ENCODE measurements at places on chromosomes 6 and 20.

GRCh38 chr20:22686097-22686496 lies 101.7 kb upstream of the FOXA2 start:
- DNase-seq: peak; percentile 79

GRCh38 chr20:44022464-44022863 lies 107.8 kb downstream of the TOX2 start:
- DNase-seq: no peak

GRCh38 chr20:36836591-36837269 lies 39.2 kb upstream of the TLDC2 start:
- DNase-seq: peak; percentile 87

- DNase-seq: peak; percentile 35
Observed at GRCh38 chr20:36951979-36952738, 651 bp upstream of the SAMHD1 start.

GRCh38 chr6:6788394-6789032 lies 200.0 kb downstream of the LY86 start:
- DNase-seq: peak; percentile 65

DNA sequence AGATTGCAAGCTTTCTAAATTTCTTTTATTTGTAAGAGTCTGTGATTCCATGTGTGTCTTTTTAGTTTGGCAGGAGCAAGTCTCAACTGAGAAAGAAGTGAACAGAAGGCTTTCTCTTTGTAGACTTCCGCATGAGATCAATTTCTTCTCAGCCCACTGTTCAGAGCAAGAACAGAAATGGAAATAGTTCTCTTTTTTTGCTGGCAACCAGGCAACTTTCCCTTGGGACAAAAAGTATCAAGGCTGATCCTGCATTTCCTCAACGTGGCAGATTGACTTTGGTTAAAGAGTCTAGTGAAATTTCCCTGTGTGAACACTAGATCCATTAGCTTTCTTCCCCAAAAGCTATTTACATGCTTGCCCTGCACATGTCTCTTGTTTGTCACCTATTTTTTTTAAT lies 46.8 kb upstream of the JAG1 start:
- DNase-seq: peak; percentile 16

DNA sequence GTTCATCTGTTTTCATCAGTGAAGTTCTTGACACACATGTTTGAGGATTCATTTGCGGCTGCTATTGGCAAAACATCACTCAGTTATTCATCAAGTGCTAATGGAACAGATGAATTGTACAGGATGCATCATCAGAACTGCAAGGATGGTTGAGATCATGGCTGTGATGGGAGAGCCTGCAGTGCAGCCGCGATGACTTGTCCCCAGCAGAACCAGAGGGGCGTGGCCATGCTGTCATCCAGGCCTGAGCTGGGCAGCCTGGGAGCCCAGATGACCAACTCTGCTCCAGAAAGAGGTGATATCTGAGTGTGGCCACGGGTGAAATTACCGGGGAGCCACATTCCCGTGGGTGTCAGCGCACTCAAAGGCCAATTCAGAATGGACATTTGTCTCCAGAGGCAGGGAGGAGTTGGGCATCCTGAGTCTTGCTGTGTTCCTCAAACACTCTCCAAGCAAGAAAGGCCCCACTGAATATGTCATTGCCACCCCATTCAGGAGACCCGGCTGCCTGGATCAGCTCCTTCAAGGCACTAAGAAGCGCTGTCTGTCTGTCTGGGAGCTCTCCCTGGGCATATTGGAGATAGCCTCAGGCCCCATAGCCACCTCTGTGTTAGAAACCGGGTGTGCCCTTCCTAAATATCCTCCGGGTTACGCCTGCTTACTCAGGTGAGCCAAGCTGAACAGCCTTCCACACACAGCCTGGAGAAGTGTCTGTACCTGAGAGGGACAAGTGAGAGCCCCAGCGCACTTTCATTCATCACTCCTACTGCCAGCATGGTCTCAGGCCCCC lies 66.7 kb downstream of the SYNDIG1 start:
- no peak for DNase-seq

- no peak for DNase-seq
Observed at GRCh38 chr20:6104493-6105188, 18.2 kb downstream of the FERMT1 start.

DNA sequence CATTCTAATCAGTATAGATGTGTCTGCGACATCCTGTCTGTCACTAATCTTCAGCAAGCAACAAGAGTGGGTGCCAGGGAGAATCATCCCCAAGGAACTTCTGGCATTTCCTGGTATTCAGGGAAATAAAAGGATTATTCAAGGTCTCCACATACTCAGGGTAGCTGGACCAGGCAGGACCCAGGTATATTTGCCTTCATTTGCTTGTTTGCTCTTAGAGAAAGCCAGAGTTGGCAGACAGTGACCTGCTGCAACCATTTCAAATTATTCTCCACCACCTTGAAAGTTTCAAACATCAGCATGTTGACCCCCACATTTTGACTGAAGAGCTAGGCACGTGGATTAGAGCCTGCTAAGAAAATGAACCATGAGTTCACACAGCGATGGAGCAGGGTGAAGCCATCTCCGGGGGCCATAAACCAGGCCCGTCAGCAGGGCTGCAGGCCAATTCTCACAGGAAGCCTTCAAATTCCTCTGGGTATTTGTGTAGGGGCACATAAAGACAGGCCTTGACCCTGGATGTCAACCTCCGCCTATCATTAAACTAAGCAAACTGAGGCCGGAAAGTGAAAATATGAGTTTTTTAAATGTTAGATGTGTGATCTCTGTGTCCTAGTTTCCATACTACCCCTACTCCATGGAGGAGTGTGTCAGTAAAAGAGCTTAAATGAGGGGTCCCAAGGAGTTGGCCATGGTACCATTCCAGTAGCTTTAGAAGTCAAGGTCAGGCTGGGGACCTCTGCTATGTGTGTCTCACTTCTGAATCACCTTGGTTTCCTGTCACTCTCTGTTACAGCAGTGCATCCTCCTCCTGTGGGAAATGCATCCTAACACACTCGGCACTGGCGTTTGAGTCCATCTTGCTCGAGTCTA lies 32.9 kb downstream of the TRAM2 start:
- DNase-seq: no peak

- DNase-seq: no peak
Observed at GRCh38 chr6:149642829-149643580, 5.5 kb downstream of the KATNA1 start.

DNA sequence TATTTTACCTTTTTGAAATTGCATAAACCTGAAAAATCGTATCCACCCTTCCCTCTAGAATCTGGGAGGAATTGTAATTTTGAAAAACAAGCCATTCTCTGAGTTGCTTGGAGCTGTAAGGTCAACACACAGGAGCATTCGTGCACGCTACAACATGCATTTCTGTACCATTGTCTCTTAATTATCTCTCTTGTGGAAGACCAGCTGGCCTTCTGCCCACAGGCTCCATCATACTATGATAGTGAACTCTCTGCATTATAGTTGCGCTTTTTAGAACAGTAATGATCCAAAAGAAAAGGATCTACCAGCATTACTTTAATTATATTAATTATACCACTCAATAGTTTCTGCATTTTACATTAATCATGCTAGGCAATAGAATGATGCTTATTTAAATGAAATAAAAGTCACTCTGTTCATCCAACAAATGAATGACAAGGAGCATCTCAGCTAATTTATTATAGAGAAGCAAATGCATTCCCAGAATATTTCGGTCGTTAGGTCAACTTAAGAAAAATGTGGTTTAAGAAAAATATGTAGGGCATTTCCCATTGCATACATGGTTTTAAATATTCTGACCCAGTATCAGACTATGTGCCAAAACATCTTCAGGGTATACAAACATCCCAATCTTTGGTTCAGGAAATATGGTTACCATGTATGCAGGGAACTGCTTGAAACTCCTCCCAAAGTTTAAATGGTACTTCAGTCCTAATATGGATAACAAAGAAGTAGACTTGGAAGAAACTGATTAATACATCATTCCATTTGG lies 263.5 kb downstream of the TFAP2A start:
- no peak for DNase-seq

DNA sequence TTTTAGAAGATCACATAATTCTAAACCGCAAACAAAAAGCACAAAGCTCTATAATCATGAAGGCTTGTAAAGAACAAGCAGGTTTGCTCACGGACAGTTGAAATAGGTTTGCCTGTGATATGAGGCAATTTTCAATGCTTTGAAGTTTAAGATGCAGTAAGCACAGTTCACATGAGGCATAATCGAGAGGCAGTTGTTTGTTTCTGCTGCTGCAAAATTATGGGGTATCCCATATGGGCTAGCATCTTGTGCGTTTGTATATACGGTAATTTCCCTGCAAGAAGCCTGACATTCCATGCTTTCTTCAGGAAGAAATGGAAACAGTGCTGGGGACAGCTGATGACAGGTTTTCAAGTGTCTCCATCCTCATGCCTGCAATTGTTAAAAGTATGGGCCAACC lies 94.6 kb upstream of the MC3R start:
- no peak for DNase-seq

DNA sequence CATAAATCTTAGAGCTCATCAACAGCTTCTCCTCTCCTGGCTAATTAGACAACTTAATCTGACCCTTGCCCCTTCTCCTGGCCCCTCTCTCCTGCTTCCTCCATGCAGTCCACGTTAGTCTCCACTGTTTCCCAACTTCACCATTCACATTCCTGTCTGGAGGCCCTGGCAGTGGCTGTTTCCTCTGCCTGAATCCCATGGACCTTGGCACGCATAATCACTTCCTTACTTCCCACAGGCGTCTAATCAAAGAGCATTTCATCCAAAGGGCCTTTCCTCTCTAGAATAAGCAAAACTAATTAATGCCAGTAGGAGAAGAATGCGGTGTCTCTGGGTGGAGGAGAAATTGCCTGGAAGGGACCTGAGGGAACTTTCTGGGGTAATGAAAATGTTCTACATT lies 16.4 kb upstream of the XRN2 start:
- DNase-seq: no peak

DNA sequence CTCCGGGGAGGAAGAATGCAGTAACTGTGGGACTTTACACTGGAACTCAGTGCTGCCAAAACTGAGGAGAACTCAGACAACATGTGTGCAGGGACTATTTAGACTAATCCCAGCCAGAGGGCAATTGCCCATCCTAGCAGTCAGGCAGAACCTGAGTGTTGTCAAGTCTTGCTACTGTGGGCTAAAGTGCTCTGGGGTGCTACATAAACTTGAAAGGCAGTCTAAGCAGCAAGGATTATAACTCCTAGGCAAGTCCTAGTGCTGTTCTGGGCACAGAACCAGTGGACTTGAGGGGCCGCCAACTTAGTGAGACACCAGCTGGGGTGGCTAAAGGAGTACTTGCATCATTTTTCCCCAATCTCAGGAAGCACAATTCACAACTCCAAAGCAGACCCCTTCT lies 363.8 kb upstream of the PTCHD4 start:
- no peak for DNase-seq

- no peak for DNase-seq
Observed at GRCh38 chr6:135722190-135722589, 129.3 kb upstream of the PDE7B start.

DNA sequence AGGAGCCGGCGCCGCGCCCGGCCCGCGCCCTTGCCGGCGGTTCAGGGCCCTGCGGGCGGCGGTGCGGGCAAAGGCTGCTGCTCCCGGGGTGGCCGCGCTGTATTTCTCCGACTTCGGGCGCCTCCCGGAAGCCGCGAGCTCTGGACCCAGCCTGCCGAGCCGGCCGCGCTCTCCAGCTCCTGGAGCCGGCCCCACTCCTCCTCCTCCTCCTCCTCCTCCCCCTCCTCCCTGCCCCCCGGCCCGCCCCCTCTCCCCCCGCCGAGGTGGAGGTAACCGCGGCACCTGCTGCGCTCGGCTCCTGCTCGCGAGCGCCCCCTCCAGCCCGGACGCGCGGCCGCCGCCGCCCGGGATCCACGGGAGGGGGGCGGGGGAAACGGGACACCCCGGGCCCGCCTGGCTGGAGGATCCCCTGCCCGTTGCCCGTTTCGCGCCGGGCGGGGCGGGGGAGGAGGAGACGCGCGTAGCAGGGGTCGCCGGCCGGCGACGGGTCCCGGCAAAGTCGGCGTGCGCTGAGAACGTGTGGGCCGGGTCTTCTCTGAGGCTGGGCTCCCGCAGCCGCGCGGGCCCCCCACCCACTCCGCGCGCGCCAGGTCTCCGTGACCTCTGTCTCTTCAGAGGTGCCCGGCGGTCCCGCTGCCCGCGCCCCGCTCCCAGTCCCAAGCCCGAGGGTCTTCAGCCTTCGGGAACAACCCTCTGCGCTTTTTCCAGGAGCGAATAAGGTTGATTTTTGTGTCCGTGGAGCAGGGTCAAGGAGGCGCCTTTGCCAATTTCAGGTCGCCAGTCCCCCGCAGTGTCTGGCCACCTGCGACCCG lies at the start of gene SLC22A23:
SLC22A23 (minus strand) TSS at position 153 of the 812 bp plus-strand sequence. CDS start 491 bp downstream, outside the sequence.
- DNase-seq: peak; percentile 81

- no peak for DNase-seq
Observed at GRCh38 chr6:153003366-153003690, 819 bp upstream of the MTRF1L start.

- no peak for DNase-seq
Observed at GRCh38 chr20:7137395-7138151, 370.1 kb downstream of the BMP2 start.

- no peak for DNase-seq
Observed at GRCh38 chr6:13703496-13703895, 8.1 kb downstream of the RANBP9 start.

DNA sequence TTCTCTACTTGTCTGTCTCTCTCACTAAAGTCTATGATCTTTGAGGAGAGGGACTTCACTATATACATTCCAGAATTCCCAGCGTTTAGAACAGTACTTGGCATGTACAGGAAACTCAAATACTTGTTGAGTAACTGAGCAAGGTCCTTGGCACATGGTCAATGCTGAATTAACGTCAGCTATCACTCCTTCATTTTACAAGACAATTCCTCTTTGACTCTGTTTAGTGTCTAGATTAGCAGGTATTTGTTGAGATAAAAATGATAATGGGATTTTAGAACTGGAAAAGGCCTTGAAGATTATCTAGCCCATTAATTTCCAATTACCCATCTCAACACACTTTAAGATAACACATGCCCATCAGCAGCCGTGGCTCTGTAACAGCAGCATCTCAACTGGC lies 6.6 kb upstream of the GUCA1B start:
- DNase-seq: no peak

GRCh38 chr6:134868812-134869211 lies 81.1 kb downstream of the ALDH8A1 start:
- no peak for DNase-seq

DNA sequence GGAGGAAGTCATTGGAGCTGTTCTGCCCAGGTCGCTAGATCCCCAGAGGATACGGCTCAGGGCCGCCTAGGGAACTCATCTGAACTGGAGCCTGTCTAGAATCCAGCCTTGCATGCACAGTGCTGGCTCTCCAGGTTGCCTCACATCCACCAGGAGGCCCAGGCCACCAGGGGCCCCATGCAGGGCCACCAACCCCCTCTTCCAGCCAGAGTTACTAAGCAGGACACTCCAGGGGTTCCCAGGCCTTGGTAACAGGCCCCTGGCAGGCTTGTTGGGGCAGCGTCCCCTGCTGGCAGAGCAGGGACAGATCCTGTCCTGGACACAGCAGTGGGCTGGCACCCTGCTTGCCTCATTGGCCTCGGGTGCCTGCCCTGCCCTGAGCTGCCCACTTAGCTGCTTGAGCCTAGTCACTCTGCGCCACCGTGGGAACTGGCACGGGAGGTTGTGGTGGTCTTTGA lies 35.3 kb downstream of the EFCAB8 start:
- peak; percentile 24 for DNase-seq

- no peak for DNase-seq
Observed at GRCh38 chr6:11423072-11423471, 114.5 kb upstream of the TMEM170B start.

- no peak for DNase-seq
Observed at GRCh38 chr6:37493661-37493995, 6.1 kb downstream of the CCDC167 start.

GRCh38 chr20:8320306-8320705 lies 188.2 kb downstream of the PLCB1 start:
- no peak for DNase-seq
